ENCODE measurements at places on chromosomes 11 and 22.

GRCh38 chr11:8017894-8018483 lies 30.9 kb downstream of the EIF3F start:
- DNase-seq: no peak

GRCh38 chr11:74090701-74091100 lies 80.1 kb downstream of the C2CD3 start:
- DNase-seq: no peak

DNA sequence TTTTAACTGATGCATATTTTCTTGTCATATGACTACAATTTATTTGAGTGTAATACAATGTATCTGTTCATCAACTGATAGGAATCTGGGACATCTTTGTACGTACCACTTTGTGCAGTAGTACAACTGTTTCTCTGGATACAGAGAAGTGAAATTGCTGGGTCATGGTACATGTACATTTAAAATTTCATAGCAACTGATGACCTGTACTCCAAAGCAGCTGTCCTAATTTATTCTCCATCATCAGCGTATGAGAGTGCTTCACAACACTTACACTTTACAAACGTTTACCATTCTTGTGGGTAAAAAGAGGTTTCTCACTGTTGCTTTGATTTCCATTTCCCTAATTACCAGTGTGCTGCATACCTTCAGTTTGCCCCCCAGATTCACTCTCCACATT lies 552.8 kb upstream of the CADM1 start:
- DNase-seq: no peak

DNA sequence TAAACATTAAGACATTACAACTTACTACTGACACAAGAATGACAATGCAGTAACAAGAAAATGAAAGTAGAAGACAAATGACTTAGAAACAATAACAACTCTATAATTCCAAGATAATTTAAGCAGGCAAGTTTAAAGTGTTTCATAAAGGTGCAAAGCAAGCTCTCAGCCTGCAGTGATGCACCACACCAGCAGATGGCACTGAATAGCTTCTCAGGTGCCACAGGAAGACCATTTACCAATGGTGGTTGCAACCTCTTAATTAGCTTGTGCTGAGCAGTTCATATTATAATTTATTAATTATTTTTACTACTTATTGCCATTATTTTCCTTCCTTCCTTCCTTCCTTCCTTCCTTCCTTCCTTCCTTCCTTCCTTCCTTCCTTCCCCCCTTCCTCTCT lies 60.6 kb downstream of the NXPE2 start:
- DNase-seq: no peak

DNA sequence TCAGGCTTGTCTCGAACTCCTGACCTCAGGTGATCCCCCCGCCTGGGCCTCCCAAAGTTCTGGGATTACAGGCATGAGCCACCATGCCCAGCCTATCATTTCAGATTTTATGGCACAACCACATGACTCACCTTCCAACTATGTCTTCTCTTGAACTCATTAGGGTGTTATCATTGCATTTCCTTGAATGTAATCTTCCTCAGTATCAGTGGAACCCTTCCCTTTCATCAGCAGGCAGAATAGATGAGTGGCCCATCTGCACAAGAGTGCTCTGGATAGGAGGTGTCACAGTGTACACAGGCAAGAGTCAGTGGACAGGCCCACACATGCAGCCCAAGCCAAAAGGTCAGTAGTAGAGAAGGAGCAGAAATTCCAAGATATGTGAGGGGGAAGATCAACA lies 29.1 kb upstream of the AQP11 start:
- no peak for DNase-seq

DNA sequence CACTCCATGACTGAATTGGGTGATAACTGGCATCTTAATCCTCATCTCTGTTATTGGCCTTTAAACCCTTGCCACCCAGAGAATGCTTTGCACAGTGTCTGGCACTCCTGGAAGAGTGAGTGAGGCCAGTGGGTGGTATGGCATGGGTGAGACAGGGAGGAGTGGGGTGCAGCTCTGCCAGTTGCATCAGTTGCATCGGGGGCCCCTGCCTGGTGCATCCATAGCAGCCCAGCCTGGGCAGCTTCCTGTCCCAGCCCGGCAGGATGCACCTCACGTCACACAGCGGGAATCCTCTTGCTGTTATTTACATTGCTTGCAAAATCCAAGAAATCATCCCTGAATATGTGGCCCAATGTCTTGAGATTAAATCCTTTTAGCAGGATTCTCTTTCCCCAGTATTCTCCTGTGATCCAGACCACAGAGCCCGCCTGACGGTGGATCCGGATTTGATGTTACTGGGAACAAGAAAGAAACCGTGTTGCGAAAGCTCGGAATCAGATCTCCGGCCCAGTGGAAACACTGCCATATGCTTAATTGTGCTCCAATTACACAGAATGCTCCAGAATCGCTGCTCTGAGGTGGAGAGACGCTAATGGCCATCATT lies 37.6 kb upstream of the MN1 start:
- DNase-seq: no peak

GRCh38 chr22:48276994-48277867 lies 1514.8 kb downstream of the TBC1D22A start:
- no peak for DNase-seq

GRCh38 chr22:17678817-17679385 lies 40.3 kb downstream of the BCL2L13 start:
- no peak for DNase-seq
